ENCODE measurements at places on chromosomes 2 and 18. TPM values are rescaled to one million over a fixed set of nuclear protein-coding genes. Genes with fewer than 3 reads are reported as not detected.
A peak's percentile ranks its signal among the peaks of the same experiment; 100 is the strongest.

- H3K27ac ChIP-seq = peak overlapping the region; percentile 78
- peaks cover 4% of the 10 kb centered on the region for H3K36me3 ChIP-seq
- peaks cover 55% of the 10 kb centered on the region for H3K4me1 ChIP-seq
- H3K4me3 ChIP-seq = no peak overlapping the region
- DNase-seq = no peak
Measured at GRCh38 chr2:43238176-43238575, 11.8 kb upstream of the ZFP36L2 start.

- no peak overlapping the region for H3K27ac ChIP-seq
- H3K4me3 ChIP-seq = no peak overlapping the region
- peaks cover 16% of the 10 kb centered on the region for H3K36me3 ChIP-seq
- no peaks in the 10 kb centered on the region for H3K27me3 ChIP-seq
- peaks cover 35% of the 10 kb centered on the region for H3K4me1 ChIP-seq
- no peak for DNase-seq
Measured at GRCh38 chr18:62183578-62184195, 3.2 kb downstream of the PIGN start.

GRCh38 chr2:8528863-8529262 is 153.0 kb upstream of the ID2 start:
- no peak overlapping the region for H3K4me3 ChIP-seq
- peaks cover 17% of the 10 kb centered on the region for H3K27me3 ChIP-seq
- H3K36me3 ChIP-seq = no peaks in the 10 kb centered on the region
- peaks cover 27% of the 10 kb centered on the region for H3K4me1 ChIP-seq

Gene LYPD6
- total RNA-seq = not detected

Gene CFAP65
- total RNA-seq = not detected

Gene GYPC
- 50.1 TPM for total RNA-seq

Gene ALK
- total RNA-seq = not detected

Gene TCF7L1
- total RNA-seq = 0.07 TPM

All from activated B cell treated with CpG ODN at 0.5 μM for 24 hours (primary cell).